Naive B cell (primary cell): ENCODE measurements at places on chromosomes 5 and 9. TPM values are rescaled to one million over a fixed set of nuclear protein-coding genes. Genes with fewer than 3 reads are reported as not detected.

- no peak for DNase-seq
Observed at GRCh38 chr9:83505282-83505681, 32.9 kb downstream of the FRMD3 start.

The CCDC171 gene
- polyA plus RNA-seq: 0.54 TPM

The FOXD1 gene
- not detected for polyA plus RNA-seq

- DNase-seq: no peak
Observed at GRCh38 chr5:108687595-108688200, 60.0 kb upstream of the FER start.

- DNase-seq: no peak
Observed at GRCh38 chr5:73486119-73486899, 11.9 kb upstream of the BTF3 start.

The SCGB3A2 gene
- polyA plus RNA-seq: not detected

DNA sequence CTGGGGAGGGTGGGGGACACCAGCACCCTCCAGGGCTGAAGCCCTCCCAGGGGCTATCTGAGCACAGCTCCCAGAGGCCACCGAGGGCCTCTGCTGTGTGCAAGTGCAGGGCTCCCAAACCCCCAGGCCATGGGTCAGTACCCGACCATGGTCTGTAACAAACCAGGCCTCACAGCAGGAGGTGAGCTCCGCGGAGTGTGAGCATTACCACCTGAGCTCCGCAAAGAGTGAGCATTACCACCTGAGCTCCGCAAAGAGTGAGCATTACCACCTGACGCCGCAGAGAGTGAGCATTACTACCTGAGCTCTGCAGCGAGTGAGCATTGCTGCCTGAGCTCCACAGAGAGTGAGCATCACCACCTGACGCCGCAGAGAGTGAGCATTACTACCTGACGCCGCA lies 152.9 kb upstream of the IRX2 start:
- no peak for DNase-seq

The GABRA6 gene
- polyA plus RNA-seq: not detected

- DNase-seq: no peak
Observed at GRCh38 chr5:130773813-130774212, 391.2 kb downstream of the HINT1 start.

DNA sequence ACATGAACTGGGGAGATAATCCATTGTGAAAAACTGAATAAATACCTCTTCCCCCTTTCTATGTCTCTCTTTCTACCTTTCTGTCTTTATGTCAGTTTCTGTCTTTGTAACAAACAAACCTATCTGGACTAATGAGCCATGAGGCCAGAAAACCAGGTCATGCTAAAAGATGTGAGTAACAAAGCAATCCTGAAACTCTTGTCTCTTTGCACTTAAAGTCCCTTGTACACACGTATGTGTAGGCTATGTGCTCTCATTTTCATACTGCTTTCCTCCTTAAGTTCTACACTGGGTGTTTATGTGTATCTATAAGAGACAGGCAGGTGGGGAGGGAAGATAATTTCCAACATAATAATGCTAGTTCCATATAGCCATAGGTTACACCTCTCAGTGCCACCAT lies 123.8 kb upstream of the PTGER4 start:
- DNase-seq: no peak

The ZFAND5 gene
- polyA plus RNA-seq: 61.8 TPM

The CD274 gene
- 0.29 TPM for polyA plus RNA-seq

- DNase-seq: no peak
Observed at GRCh38 chr5:136007271-136007670, 21.5 kb upstream of the TGFBI start.

DNA sequence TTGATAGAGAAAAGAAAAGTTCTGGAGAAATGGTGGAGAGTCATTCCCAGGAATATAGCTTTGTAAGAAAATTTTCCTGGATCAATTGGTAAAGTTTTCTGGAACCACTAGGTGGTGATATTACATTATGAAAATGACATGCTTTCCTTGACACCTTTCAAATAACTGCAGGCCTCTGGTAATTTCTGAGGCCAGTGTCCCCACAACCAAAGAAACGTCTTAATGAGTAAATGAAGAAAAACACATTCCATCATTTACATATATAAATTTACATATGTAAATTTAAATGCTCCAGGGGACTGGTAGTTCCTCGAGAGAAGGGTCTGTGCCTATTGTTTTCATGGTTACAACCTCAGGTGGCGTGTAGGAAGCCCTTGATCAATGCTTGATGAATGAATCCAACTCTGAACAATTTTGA lies 17.2 kb upstream of the RGS3 start:
- DNase-seq: peak; percentile 29

The CSF1R gene
- polyA plus RNA-seq: 0.98 TPM

The IL13 gene
- polyA plus RNA-seq: not detected

- DNase-seq: no peak
Observed at GRCh38 chr5:102991802-102992201, 128.1 kb downstream of the GIN1 start.

DNA sequence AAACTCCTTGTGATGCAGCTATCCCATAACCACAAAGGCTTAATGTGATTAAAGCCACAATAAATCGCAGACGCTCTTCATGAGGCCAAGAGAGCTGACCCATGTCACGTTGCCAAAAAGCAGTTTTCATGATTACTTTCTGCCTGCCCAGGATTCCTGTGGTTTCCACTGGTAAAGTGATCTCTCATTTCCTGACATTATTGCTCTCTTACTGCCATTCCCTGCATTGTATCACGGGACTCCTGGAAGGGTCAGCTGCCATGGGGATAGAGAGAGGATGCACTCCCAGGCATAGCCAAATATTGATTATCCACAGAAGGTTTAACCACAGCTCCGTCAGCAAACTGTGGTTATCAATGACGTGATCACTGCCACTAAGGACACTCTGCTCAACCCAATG lies 103.8 kb upstream of the SLC1A3 start:
- no peak for DNase-seq

The CATSPER3 gene
- polyA plus RNA-seq: not detected

The SPAG8 gene
- 1.2 TPM for polyA plus RNA-seq

The ADGRV1 gene
- not detected for polyA plus RNA-seq

GRCh38 chr5:107671742-107672210 lies 1.0 kb upstream of the EFNA5 start:
- DNase-seq: no peak

DNA sequence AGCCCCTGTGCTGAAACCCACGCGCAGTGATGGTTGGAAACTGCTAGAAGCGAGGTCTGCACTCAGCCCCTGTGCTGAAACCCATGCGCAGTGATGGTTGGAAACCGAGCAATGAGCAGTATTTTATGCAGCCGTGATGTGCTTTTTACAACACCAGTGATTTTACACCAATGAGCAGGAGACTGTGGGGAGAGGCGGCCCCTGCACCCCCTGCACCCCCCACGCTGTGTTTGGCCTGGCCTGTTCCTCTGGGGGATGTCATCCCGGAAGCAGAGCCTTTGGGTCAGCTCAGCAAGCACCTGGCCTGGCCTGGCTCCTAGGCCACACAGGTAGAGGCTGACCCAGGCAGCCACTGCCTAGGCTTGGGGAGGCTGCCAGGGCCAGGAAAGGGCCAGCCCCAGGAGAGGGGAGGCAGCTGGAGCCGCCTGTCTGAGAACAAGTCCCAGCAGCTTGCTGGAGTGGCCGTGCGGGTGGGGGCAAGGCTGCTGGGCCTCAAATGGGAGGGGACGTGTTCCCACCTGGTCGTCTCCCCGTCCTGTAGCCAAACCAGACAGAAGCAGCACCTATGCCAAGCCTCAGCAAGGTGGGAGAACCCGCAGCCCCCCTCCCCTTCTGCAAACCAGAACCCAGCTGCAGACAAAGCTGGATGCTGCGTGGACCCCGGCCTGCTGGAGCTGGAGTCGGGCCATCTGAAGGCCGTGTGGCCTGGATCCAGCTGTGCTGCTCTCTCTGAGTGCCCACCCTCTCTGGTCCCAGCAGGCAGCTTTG lies 46.8 kb downstream of the DBH start:
- DNase-seq: no peak

DNA sequence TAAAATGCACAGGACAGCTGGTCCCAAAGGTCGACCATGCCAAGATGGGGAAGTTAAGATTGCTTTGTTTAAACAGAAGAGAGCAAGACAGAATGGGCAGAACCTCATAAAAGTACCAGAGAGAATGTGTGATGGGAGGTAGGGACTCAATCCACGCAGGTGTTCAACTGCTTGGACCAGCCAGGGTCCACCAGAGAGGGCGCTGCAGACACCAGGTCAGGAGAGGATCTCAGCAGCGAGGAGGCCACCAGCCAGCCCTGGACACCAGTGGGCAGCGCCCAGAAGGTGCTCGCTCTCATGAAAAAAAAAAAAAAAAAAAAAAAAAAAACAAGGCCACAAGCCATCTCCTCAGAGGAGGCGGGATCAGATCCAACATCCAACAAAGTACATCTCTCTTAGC lies 81.8 kb downstream of the SHC3 start:
- DNase-seq: no peak

DNA sequence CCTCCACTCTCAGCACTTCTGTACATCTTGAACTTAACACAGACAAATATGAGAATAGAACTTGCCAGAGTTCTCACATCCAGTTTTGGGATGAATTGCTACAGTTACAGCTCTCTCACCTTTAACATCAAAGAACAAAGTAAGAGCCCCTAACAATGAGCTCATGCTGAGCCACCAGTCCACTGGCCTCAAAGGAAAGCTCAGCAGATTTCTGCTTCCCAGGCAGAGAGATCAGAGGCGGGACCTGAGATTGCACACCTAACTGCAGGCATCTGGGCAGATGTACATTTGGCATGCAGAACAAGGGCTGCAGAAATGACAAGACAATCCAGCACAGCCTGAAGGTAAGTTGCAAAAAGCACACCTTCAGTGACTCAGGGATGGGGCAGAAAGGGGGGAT lies 300.9 kb downstream of the MRPS30 start:
- no peak for DNase-seq

- no peak for DNase-seq
Observed at GRCh38 chr5:139446956-139447779, 7.8 kb upstream of the DNAJC18 start.

- DNase-seq: no peak
Observed at GRCh38 chr5:172691886-172692285, 50.8 kb downstream of the NEURL1B start.

- DNase-seq: no peak
Observed at GRCh38 chr5:117144086-117144485, 569.5 kb upstream of the SEMA6A start.

The LHX3 gene
- polyA plus RNA-seq: not detected

- DNase-seq: no peak
Observed at GRCh38 chr9:127096208-127096607, 26.2 kb downstream of the ANGPTL2 start.

- DNase-seq: no peak
Observed at GRCh38 chr5:2047341-2047927, 164.7 kb upstream of the IRX4 start.

The TIFAB gene
- not detected for polyA plus RNA-seq

The SLCO4C1 gene
- polyA plus RNA-seq: 0.08 TPM

The GABRA1 gene
- polyA plus RNA-seq: not detected

DNA sequence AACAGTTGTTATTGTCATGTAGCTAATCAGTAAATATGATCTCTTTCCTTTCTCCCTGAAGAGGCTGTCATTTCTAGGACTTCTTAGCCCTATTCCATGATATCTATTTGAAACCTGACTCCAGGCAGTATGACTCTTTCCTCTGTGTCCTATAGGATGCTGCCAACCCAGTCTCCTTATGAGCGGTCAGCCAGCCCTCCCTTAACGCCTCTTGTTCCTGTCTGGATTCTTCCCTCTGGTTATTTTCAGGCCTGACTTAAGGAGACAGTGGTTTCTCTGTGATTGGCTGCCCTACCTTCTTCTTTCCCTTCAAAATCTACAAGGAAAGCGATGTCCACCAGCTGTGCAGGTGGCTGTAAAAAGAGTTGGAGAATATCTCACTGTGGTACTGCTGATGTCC lies 19.4 kb upstream of the C5orf63 start:
- no peak for DNase-seq

The PAPPA gene
- not detected for polyA plus RNA-seq

DNA sequence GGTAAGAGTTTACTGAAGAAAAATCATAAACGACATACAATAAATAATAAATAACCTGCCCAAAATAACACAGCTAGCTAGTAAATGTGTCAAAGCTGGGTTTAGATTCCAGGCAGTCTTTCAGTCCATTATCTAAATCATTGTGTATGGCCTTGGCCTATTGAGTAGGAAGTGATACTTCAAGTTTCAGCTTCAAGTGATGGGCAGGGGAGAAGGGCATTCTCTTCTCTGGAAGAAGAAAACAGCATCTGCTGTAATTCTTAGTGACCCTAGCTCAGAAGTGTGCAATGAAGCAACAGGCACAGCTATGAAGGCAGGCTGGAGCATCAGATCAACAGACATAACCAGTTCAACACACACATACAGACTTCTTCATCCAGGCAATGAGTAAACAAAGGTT lies 42.5 kb downstream of the FNIP1 start:
- no peak for DNase-seq

DNA sequence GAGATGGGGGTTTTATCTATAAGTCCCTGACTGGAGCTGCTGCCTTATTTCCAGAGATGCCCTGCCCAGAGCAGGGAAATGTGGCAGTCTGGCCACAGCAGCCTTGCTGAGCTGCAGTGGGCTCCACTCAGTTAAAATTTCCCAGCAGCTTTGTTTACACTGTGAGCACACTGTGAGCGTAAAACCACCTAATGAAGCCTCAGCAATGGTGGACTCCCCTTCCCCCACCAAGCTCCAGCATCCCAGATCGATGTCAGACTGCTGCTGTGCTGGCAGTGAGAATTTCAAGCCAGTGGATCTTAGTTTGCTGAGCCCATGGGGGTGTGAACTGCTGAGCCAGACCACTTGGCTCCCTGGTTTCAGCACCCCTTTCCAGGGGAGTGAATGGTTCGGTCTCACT lies 208.7 kb upstream of the RAI14 start:
- no peak for DNase-seq

- no peak for DNase-seq
Observed at GRCh38 chr5:142618130-142618523, 67.8 kb downstream of the FGF1 start.

DNA sequence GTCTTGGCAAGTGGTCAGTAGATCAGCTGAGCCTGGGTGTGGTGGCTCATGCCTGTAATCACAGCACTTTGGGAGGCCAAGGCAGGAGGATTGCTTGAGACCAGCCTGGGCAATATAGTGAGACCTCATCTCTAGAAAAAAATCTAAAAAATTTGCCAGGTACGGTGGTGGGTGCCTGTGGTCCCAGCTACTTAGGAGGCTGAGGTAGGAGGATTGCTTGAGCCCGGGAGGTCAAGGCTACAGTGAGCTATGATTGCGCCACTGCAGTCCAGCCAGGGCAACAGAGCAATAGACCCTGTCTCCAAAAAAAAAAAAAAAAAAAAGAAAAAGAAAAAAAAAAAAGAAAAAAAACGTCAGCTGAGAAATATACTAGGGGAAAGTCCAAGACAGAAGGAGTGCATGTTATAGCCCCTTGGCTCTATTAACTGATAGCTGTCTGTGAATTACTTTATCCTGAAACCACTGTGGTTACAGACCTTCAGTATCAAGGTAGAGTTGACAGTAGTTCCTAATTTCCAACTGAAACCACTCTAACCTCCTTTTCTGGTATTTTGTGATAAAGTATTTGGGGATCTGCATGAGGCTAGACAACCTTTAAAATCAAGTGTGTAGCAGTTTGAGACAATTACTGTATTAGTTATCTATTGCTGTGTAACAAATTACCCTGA lies 2.3 kb upstream of the INIP start:
- no peak for DNase-seq

The PCDHAC1 gene
- polyA plus RNA-seq: not detected

GRCh38 chr9:68493958-68494577 lies 46.6 kb downstream of the TMEM252 start:
- no peak for DNase-seq
